ENCODE measurements at places on chromosomes 1 and 21. TPM values are rescaled to one million over a fixed set of nuclear protein-coding genes. Genes with fewer than 3 reads are reported as not detected.

- DNase-seq, result peak; percentile 66
These were observed 10.6 kb upstream of the GADD45A start for GRCh38 chr1:67674260-67675011.

DNA sequence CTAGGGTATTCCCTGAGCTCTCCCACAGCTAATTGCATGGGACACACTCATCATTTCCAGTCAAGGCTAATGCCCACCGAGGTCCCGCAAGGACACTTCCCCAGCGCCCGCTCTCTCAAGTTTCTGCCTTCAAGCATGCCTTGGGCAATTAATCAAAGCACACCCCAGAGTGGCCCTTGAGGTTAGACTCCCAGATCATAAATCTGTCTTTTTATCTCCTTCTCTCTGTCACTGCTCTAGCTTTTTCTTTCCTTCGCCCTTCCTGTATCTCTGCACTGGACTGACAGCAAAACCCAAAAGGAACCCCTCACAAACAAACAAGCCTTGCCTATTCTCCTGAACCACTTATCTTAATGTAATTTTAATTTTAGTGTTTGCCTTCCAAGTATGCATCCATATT is 7.9 kb upstream of the EXOSC10 start:
- DNase-seq, result no peak

NES gene
- total RNA-seq, result 134 TPM

DNA sequence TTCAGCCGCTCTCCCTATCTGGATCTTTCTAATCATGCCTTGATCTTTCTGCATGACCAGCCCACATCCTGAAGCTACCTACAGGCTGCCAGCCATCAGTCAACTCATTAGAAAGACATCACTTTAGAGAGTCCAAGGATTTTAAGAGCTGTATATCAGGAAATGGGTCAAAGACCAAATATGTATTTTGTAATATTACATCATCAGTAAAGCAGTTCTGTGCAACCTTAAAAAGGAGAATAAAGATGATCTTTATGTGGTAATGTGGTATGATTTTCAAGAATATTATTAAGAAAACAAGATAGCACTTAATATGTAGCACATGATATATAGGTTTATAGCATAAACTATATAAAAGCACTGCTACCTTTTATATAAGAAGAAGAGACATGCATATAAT is 47.6 kb downstream of the SLC30A7 start:
- DNase-seq, result no peak

DNA sequence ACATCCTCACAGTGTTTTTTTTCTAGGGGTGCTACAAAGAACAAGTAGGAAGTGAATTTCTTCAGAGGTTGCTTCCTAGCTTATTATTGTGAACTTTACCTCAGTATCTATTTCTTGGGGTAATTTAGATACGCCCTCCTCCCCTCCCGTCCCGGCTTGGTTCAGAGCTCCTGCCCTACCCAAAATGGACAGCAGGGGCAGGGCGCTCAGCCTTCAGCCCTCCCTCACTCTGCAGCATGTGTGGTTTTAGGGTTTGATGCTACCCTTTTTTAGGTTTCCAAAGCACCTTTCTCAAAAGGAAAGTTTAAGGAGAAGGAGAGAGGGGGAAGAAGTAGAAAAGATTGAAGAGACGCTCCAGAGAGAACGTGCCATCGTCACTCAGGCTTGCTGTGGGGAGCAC is 16.9 kb upstream of the POGK start:
- no peak for DNase-seq

KIAA1614 gene
- 11.0 TPM for total RNA-seq

- DNase-seq, result no peak
These were observed 27.8 kb downstream of the FAM20B start for GRCh38 chr1:179053486-179053885.

CYP4Z1 gene
- not detected for total RNA-seq

GRCh38 chr1:169892927-169893644 is 610 bp downstream of the SCYL3 start:
- no peak for DNase-seq

SELP gene
- total RNA-seq, result 16.7 TPM

EPHA8 gene
- total RNA-seq, result not detected

RPTN gene
- not detected for total RNA-seq

- DNase-seq, result no peak
These were observed 42.5 kb downstream of the LGR6 start for GRCh38 chr1:202235856-202236837.

TMEM63A gene
- 19.0 TPM for total RNA-seq

PLPP3 gene
- 83.1 TPM for total RNA-seq

- no peak for DNase-seq
These were observed 11.4 kb downstream of the PLEKHO1 start for GRCh38 chr1:150160964-150161621.

LEMD1 gene
- total RNA-seq, result not detected

- no peak for DNase-seq
These were observed 23.2 kb downstream of the PLEKHA6 start for GRCh38 chr1:204336421-204337035.

CELA3A gene
- not detected for total RNA-seq

OR2L8 gene
- not detected for total RNA-seq

DNA sequence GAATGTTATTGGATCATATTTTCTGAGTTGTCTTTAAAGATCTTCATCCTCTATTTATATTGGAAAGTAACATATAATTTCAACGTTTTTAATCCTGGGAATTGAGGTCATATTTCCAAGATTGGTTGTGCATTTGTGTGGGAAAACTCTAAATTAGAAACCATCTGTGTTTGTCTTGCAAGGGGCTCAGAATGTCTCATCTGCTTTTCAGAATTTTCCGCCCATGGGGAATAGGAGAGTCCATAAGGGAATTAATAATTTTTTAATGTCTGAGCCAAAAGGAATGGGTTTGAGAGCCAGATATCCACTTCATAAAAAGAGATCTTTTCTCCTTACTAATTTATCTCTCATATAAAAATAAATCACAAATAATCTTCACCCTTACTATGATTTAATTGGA is 84.8 kb upstream of the MAP1LC3C start:
- DNase-seq, result no peak

SELE gene
- total RNA-seq, result 0.94 TPM

PGLYRP3 gene
- total RNA-seq, result not detected

DNA sequence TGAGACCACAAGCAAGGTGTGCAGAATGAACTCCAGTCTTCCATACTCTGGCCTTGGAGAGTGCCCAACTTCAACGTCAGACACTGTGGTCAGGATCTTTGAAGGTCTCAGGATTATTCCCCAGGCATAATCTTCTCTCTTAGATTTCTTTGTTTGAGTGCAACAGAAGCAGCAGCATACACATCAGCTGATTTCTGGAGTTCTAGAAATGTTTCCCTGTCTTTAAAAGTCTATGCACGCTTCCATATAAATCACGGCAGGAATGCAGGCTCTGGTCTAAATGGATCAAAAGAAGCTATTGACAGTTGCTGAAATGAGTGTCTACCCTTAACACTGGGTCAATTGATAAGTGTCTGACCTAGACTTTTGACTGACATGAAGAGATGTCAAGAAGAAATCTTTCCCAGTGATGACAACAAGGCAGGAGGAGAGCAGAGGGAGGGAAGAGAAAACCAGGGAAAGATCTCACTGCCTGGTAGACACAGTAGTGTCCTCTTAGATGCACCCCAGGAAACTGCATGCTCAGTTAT is 279.7 kb downstream of the SPATA17 start:
- DNase-seq, result no peak

PADI1 gene
- not detected for total RNA-seq

AMY1B gene
- not detected for total RNA-seq

NTMT2 gene
- not detected for total RNA-seq

ABCD3 gene
- 24.6 TPM for total RNA-seq

DNA sequence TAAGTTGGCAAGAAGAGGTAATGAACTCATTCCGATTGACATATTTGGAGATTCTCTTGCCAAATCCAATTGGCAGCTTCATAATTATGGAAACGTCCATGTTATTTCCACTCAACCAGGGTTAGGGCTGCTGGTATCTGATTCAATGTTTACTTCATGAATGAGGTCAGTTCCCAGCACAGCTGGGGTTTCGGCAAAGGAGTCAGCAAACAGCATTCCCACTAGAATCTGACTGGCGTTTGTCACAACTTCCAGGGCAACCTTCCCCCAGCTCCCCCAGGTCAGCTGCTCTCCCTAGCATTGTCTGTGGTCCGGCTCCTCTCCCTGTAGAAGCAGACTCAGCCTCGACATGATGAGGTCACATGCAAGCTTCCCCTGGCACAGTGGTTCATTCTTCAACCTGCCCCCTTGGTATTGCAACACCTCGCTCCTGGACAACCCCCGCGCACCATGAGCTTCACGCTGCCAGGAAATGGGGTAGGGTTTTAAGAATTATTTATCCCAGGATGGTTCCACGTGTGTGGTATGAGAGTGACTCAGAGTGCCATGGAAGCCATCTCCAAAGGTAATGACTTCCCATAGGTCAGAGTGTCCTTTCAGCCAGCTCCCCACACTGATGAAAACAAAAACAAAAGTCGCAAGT is 100.7 kb upstream of the SLC25A33 start:
- DNase-seq, result peak; percentile 87

All from right atrium auricular region (tissue), 2 donors.